Foreskin keratinocyte (primary cell): ENCODE measurements at places on chromosomes 7 and 10. TPM values are rescaled to one million over a fixed set of nuclear protein-coding genes. Genes with fewer than 3 reads are reported as not detected.

- DNase-seq = no peak
Observed at GRCh38 chr10:35339942-35340341, 3.6 kb downstream of the CCNY start.

Gene VIPR2
- total RNA-seq = not detected in 2 replicates

DNA sequence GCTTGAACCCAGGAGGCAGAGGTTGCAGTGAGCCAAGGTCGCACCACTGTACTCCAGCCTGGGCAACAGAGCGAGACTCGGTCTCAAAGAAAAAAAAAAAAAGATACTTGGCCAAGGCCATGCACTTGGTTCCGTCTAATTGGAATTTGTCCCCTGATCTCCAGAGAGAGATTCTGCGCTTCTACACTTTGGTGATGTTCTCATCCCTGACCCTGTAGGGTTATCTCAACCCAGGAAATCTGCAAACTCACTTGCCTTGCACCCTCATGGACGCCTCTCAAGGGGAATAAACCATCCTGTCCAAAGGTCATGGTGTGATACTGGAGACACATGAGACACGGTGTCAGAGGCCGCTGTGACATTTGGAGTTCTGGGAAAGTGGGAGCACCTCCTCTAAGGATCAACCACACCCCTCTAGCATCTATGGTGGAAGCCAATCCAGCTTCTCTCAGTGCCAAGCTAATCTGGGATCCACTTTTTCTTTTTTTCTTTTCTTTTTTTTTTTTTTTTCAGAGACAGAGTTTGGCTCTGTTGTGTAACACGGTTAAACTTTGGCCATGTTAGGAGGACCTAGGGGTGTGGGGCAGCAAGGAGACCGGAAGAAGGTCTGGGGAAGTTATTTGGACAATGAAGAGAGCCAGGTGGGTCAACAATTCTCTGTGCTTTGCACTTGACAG is 7.8 kb upstream of the POR start:
- no peak for DNase-seq

GRCh38 chr7:114854369-114854768 is 67.5 kb upstream of the MDFIC start:
- DNase-seq = peak; percentile 25

Gene GNAT3
- not detected in 2 replicates for total RNA-seq

Gene CLDN4
- 8.1 and 16.9 TPM in 2 replicates for total RNA-seq

Gene FAM24B
- 6.9 and 8.1 TPM in 2 replicates for total RNA-seq

Gene ELMO1
- not detected in 2 replicates for total RNA-seq

Gene COL28A1
- total RNA-seq = not detected in 2 replicates

- no peak for DNase-seq
Observed at GRCh38 chr10:49410365-49411074, 14.6 kb upstream of the DRGX start.

Gene ATAD1
- 29.1 and 30.2 TPM in 2 replicates for total RNA-seq

DNA sequence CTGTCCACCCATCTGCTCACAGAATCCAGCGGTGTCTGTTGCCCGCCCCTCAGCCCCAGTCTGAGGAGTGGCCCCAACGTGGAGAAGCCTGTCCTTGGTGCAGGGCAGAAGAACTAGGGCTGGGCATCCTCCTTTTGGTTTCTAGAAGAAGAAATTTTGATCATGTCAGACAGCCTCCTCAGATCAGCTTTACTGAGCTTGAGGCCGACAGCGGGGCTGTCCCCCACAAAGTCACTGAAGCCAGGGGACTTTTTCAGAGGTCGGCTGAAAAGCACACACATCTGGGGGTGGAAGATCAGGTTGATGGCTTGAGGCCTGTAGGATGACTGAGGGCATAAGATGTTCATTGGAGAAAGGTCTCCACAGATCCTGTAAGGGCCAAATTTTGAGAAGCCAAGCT is 767.9 kb downstream of the GRID1 start:
- DNase-seq = no peak
